ENCODE measurements at places on chromosomes 7 and 10. TPM values are rescaled to one million over a fixed set of nuclear protein-coding genes. Genes with fewer than 3 reads are reported as not detected.

DNA sequence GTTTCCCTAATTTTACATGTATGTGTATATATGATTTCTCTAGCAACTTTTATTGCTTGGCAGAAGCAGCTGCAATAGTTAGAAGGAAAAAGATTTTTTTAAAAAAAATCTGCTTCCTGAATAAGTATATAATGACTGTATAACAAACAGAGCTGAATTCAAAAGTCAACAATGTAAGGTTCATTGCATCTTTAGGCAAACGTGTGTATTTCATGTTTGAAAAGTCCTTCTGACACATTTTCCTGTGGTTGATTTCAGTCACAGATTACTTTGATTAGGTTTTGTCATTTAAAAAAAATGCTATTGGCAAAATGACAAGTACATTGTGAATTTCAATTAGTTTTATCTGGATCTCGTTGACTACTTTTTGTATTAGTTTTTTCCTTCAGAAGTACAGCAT is 231.0 kb downstream of the CSTF2T start:
- DNase-seq = no peak

DNA sequence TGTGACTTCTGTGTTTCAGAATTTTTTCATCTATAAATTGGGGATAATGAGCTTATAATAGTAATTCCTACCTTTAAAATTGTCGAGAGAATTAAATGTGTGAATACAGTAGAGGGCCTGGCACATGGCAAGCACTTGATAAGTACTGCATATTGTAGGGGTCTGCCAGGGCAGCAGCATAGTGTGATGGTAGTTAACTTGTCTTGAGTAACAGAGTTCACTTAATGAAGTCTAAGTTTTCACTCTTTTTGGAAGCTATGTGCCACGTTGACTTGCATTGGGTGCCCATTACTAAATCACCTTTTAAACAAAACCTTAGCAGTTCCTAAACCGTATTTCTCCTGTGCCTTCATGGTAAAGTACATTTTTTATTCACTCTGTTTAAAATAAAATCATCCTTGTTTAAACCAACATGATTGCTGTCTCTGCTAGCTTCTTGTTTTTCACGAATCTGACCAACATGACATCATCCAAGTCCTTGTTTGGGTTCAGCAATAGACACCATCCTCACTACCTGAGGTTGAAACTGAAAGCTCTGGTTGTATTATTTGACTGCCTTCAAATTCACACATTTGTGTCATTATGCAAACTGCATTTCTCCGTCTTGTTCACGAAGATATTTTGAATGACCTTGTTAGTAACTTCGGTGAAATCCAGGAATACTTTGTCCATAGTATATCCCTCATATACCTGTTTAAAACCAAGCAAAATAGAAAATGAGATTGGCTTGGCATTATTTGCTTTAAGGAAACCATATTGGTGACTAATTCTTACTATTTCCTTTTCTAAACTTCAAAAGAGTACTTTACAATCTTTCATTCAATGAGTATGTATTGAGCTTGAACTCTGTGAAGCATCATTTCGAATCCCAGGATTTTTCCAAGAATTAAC is 340.2 kb downstream of the SUGCT start:
- no peak for DNase-seq

Gene IFIT1
- 36.0 TPM for total RNA-seq

Gene CNPY1
- not detected for total RNA-seq

Gene BLNK
- total RNA-seq = 1.4 TPM

Gene MIOS
- total RNA-seq = 24.9 TPM

DNA sequence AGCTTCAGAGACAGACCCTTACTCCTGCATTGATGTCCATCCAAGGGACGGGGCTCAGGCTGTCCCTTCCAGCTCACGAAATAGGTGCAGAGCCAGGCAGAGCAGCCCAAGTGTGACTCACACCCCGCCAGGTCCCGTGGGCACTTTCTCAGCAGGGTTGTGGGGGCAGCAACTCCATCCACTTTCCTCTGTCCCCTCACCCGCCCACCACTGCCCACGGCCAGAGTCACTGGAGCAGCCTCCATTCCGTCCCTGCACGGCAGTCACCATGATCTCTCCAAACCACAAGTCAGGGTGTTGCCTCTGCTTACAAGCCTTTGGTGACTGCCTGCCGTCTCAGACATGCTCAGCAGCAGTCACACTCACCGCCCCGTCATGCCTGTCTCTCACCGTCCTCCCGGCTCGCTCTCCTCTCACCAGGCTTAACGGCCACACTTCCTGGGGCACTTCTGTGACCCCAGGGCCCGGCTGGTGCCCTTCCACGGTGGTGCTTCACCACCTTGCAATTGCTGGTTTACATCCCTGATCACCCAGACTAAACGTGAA is 39.3 kb downstream of the CALML3 start:
- no peak for DNase-seq

Gene GPER1
- 3.6 TPM for total RNA-seq

Gene OR6B1
- not detected for total RNA-seq

- no peak for DNase-seq
These were observed 20.5 kb downstream of the DIP2C start for GRCh38 chr10:668786-669485.

Gene ETV1
- total RNA-seq = 27.9 TPM

Gene ITPRID1
- total RNA-seq = not detected

DNA sequence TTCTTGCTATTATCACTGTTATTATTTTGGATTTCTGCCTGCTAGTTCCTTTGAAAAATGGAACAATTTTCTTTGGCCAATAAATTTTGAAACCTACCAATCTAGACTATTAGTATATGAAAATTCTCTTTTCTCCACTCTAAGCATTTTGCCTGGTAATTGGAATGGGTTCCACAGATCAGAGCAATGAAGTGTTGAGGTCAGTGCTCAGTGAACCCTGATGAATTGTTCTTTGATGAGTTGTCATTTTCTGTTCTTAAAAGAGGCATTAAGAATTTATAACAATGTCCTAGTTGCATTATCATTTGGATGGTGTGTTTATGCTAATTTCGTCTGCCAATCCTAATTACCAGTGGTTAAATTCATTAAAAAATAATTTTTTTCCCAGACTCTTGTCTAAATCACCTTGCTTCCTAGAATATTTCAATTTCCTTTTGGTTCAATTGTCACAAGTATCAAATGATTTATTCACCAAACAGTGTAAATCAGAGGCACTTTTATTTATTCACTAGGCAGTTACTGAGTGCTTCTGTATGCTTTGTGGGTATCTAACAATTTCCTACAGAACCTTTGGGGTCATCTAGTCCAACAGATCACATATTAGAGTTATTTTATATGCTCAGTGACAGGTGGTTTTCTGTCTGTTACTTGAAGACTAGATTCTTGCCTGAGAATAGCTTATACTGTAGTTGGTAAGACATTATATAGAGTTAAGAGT is 239.0 kb downstream of the DNAJB9 start:
- no peak for DNase-seq

GRCh38 chr7:33511778-33512177 is 382.4 kb downstream of the BBS9 start:
- DNase-seq = no peak

GRCh38 chr10:59245686-59246085 is 69.2 kb downstream of the PHYHIPL start:
- DNase-seq = no peak

Data from Right ventricle myocardium inferior (tissue), 1 donor.